ENCODE measurements at places on chromosomes 6 and 20.

- no peak for DNase-seq
Observed at GRCh38 chr6:33758815-33759216, 12.1 kb upstream of the IP6K3 start.

DNA sequence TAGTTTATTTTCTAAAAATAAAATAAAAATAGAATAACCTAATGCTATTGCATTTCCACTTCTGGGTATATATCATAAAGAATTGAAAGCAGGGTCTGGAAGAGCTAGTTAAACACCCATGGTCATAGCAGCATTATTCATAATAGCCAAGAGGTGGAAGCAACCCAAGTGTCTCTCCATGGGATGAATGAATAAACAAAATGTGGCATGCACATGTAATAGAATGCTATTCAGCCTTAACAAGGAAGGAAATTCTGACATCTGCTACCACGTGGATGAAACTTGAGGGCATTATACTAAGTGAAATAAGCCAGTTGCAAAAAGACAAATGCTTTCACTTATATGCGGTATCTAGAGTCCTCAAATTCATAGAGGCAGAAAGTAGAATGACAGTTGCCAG is 130.8 kb downstream of the TIAM2 start:
- no peak for DNase-seq

DNA sequence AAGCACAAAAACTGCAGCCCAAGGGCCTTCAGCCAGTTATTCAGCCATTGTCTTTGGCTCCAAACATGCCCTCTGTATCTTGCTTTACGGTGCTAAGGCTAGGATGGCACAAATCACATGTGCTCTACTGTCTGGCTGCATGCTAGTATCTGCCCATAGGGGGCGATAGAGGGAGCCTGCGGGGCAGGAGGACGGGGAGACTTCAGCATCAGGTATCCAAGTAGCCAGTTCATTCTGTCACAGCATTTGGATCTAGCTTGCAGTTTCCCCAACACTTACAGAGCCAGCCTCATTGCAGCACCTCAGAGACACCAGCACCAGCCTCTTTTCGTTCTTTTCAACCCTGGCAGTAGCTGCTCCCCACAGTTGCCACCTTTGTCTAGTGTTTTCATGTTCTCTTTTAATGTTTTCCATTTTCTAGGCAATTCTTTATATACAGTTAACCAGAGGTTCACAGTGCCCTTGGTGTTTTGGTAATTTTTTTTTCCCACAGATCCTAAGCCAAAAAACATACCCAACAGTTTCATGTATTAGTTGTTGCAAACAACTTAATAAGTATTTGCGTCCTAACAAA is 705.9 kb downstream of the PTPRT start:
- DNase-seq = no peak

DNA sequence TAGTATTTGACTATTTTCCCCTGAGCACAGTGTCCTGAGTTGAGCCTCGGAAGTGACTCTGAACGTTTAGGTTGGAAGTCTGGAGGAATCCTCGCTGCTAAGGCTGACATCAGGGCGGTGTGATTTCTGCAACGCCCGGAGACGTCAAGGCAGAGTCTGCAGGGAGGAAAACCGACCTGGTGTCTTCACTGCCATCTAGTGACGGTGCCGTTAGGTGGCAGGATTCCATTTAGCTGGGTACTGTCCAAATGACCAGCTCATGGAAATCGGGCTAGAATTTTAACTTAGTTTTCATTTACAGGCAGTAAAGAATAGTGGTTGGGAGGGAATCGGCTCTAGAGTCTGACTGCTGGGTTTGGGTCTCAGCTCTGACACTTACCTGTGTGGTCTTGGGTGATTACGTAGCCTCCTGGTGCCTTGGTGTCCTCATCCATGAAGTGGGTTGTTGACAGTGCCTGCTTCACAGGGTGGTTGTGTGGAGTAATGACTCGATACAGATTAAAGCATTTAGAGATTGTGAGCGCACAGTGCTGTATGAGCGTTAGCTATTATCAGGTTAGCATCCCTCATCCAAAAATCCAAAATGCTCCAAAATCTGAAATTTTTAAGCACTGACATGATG is 35.0 kb downstream of the FOXF2 start:
- DNase-seq = peak; percentile 15

GRCh38 chr6:47727391-47727790 is 29.0 kb downstream of the ADGRF4 start:
- DNase-seq = no peak

- no peak for DNase-seq
Observed at GRCh38 chr20:31760519-31761240, 21.6 kb downstream of the TPX2 start.

DNA sequence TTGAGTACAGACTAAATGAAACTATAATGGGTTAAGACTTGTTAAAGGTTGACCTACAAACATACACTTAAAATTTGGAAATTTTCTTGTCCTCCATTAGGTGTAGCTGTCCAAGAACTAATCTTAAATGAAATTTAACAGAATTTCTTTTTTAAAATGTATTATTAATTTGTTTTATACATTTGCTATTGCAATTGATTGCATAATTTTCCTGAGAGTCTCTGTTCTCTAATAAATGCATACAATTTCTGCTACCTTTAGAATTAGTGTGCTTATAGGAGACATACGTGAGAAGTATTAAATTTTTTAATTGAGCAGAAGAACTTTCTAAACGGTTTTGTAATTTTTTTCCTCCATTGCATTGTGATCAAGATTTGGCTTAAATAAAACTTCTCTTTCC is 1.5 kb downstream of the FAM135A start:
- DNase-seq = no peak

DNA sequence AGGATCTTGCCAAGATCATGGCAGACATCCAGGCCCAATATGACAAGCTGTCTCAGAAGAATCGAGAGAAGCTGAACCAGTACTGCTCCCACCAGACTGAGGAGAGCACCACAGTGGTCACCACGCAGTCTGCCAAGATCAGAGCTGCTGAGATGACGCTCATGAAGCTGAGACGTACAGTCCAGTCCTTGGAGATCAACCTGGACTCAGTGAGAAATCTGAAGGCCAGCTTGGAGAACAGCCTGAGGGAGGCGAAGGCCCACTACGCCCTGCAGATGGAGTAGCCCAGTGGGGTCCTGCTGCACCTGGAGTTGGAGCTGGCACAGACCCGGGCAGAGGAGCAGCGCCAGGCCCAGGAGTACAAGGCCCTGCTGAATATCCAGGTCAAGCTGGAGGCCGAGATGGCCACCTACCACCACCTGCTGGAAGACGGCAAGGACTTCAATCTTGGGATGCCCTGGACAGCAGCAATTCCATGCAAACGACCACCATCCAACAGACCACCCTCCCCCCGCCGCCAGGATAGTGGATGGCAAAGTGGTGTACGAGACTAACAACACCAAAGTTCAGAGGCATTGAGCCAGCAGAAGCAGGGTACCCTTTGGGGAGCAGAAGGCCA is 44.7 kb upstream of the GRM4 start:
- DNase-seq = no peak

DNA sequence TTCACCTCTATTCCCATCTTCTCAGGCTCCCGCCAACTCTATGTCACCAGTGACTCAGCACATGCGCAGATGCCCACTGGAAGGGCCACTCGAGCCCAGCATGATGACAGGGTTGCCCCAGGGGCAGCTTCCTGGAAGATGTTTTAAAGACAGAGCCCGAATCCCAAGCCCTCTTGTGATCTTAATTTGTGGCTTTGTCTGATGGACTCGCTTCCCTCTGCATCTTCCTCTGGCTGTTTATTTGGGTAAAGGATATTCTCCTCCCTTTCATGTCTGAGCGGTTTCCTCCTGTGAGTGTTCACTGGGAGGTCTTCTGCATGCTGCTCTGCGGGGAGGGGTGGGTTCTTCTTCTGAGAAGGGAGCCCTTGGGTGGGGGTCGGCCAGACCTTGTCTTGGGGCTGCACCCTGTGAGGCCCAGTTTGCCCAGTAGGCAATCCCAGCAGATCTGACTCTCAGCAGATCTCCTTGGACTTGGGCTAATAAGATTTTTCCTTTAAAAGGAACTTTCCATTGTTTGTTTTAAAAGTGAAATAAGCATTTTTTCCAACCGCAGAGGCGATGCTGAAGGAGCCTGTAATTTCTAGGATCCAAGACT is 401.0 kb downstream of the CDC5L start:
- DNase-seq = no peak

- DNase-seq = no peak
Observed at GRCh38 chr20:7695635-7696034, 244.6 kb downstream of the HAO1 start.

- no peak for DNase-seq
Observed at GRCh38 chr6:85464722-85465150, 14.9 kb downstream of the NT5E start.

Measured in GM18507 (cell line).